ENCODE measurements at places on chromosomes 3 and 15. TPM values are rescaled to one million over a fixed set of nuclear protein-coding genes. Genes with fewer than 3 reads are reported as not detected.

Gene ADGRG7
- 0.04 TPM for polyA plus RNA-seq

Gene ADCY5
- 11.2 TPM for polyA plus RNA-seq

- no peak for DNase-seq
Observed at GRCh38 chr15:33040496-33040895, 154.0 kb downstream of the FMN1 start.

GRCh38 chr15:66876421-66876730 is 174.3 kb downstream of the SMAD6 start:
- no peak for DNase-seq

- DNase-seq = no peak
Observed at GRCh38 chr15:100929641-100930042, 10.5 kb downstream of the LRRK1 start.

DNA sequence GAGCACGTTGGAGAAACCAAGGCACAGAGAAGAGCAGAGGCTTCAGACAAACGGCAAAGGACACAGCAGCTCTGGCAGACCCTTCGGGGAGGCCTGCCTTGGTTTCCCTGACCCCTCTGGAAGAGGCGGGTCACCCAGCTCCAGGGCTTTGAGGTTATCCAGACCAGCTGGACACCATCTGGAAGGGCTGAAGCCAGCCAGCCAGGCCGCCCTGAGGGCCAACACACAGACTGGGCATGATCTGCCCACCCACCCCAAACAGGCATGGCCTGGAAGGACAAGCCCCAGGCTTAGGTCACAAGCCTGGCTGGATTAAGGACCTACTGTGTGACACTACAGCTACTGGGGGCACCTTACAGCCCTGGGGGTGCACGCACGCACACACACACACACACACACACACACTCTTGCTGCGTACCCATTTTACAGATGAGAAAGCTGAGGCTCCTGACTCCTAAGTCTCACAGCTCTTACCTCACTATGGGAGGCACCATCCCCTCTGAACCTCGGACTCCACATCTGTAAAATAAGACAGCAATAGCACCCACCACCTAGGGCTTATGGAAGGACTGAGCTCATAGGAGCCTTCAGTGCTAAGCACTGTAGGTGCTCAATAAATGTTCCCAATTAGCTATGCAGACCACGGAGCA is 10.8 kb downstream of the PLXND1 start:
- DNase-seq = no peak

Measured in renal pelvis (tissue), 12 donors.